Kidney epithelial cell (primary cell): ENCODE measurements at places on chromosomes 11 and 22. TPM values are rescaled to one million over a fixed set of nuclear protein-coding genes. Genes with fewer than 3 reads are reported as not detected.
A peak's percentile ranks its signal among the peaks of the same experiment; 100 is the strongest.

- no peak for DNase-seq
Measured at GRCh38 chr22:38935023-38935422, 22.4 kb upstream of the APOBEC3A start.

Gene TLCD5
- 8.6 and 9.3 TPM in 2 replicates for total RNA-seq

- no peak for DNase-seq
Measured at GRCh38 chr11:107625685-107625989, 34.7 kb downstream of the ELMOD1 start.

DNA sequence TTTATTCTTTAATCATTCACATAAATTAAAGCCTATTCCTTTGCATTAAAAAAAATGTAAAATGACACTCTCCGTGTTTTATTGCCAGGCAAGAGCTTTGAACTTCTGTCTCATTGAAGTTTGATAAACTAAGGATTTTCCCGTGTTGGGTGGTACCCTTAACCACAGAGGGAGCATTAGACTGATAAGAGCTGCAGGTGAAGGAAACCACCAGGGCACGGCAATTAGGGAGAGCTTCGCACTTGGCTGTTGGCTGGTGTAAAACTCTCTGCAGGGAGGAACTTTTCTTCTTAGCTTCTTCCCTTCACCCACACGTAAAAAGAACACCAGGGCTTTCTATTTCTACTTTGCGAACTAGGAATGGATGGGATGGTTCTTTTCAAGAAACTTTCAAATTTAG, 47.0 kb downstream of the CSTPP1 start:
- DNase-seq = no peak

GRCh38 chr11:26778000-26778757, 56.3 kb upstream of the SLC5A12 start:
- DNase-seq = peak; percentile 18

DNA sequence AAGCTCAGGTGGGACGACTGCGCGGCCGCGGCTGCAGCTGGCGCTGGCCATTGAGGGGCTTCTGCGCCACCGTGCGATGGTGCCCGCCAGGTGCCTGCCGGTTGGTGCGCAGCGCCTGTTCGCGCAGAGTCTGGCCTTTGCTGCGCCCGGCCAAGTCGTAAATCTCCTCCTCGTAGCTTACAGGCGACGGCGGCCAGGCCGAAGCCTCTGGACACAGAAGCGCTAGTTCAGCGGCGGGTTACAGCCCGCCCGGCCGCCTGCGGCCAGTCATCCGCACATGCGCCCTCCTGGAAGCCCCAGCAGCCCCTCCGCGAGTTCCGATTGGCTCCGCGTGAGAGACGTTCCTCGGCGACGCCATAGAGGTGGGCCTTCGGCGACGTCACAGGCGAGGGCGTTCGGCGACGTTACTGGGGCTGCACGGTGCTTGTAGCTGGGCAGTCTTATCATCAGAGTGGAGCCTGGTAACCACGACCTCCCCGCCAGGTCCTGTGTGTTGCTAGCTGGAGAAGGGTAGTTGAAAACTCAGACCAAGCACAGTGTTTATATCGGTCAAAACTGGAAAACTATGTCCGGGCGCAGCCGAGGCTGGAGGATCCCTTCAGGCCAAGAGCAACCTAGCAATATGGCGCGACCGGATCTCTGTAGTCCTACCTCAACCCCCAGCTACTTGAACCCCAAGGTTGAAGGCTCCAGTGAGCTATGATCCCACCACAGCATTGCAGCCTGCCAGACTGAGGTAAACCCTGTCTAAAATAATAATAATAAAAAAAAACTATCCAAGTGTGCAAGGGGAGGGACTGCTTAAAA, 265.7 kb downstream of the OR4C45 start:
- DNase-seq = no peak
